ENCODE measurements at places on chromosomes 7 and 10.

DNA sequence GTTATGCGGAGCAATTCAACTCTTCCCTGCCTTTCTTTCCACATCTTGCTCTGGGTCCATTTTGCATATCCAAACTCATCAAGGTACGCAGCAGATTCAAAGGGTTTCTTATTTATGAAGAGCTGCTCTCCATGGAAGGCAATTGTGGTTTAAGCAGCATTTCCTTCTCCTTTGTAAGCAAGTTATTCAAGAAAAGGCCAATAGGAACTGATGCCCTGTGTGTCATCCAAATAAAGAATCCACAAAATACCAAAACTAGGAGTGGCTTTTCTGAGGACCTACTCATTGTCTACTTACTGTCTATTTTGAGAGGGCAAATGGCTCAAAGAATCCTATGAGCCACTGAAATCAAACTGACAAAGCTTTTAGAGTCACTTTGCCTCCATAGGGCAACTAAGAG lies 253.1 kb downstream of the PTEN start:
- DNase-seq, result no peak

DNA sequence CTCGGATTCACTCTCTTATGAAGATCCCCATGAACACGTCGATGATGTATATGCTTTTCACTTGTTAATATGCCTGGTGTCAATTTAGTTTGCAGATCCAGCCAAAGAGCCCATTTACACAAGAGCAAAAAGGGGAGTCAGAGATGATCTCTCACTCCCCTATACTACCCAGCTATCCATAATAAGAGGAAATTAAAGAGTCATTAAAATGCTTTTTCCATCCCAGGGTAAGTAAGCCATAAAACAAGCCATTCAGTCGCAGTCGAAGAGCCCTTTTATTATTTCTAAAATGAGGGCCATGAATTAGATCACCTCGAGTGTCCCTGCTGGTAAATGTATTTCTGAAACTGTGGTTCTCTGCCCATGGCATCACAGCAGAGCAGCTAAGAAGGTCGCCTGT lies 41.2 kb downstream of the CHCHD3 start:
- DNase-seq, result peak; percentile 55

GRCh38 chr10:101237081-101237981 lies 8.1 kb upstream of the LBX1 start:
- DNase-seq, result no peak

DNA sequence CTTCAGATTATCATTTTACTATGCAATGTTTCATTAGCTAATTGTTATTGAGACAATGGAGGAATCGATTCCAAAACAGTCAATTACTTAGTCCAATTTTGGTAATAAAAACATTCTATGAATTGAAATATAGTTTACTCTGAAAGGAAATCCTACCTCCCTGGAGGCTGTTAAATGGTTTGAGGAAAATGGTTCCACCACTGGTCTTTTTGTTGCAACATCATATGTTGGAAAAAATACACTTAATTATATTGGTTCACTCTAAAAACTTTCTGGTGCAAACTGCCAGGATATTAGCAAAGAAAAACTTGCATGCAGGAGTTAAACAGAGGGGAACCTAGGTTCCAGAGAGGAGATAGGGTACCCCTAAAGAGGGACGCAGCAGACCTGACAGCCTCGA lies 267.3 kb upstream of the LYZL1 start:
- DNase-seq, result no peak

GRCh38 chr7:43113622-43114457 lies 1.4 kb downstream of the HECW1 start:
- no peak for DNase-seq

DNA sequence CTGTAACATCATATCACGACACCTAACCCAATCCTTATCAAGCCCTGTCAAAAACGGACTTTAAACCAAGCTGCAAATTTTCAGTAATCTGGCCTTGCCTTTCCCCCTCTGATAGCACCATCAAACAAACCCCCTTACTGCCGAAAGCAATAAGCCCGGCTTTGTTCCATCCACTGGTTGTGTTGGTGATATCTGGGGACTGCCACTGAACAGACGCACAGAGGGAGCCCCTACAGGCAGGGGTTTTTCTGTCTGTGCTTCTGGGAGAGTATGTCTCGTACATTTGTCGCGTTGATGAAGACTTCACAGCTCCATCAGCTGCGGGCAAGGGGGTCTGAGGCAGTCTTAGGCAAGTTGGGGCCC lies 550 bp upstream of the PLAU start:
- DNase-seq, result no peak

DNA sequence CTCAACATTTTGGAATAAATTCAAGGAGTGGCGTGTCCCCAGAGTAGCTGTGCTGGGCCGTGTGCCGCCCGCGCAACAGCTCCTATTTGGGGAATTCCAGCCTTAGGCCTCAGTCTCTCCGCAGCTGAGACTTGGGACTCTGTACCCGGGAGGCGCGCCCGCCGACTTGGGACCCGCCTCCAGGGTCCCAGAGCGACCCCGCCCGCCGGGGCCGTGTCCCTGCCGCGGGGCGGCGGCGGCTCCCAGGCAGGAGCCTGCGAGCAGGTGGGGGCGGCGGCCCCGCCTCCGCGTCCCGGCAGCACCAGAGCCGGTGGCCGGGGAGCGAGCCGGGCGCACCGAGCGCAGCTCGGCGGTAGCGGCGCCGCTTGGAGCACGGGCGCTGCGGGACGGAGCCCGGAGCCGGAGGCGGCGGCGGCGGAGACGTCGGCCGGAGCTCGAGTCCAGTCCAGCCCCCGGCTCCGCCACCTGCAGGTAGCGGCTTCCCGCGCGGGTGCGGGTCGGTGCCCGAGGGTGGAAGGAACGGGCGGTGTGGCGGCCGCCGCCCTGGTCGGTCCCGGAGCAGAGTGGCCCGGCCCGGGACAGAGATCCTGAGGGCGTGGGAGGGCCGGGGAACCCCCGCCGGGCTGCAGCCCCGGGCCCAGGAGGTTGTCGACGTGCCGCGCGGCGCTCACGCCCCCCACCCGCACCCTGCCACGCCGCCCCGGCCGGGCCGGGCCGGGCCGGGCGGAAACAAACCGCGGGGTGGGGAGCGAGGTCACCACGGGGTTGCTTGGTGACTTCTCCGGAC lies at the start of gene WIPF3:
TSS of gene WIPF3 (plus strand) at position 301 of the 787 bp plus-strand sequence. CDS start 28,217 bp downstream, outside the sequence.
- DNase-seq, result peak; percentile 23

- DNase-seq, result no peak
Observed at GRCh38 chr10:122075171-122075570, 86.2 kb downstream of the TACC2 start.

GRCh38 chr7:6436385-6436685 lies 11.4 kb downstream of the DAGLB start:
- no peak for DNase-seq

GRCh38 chr10:106919871-106920282 lies 244.6 kb downstream of the SORCS1 start:
- no peak for DNase-seq

GRCh38 chr7:4297165-4297917 lies 384.8 kb upstream of the FOXK1 start:
- DNase-seq, result no peak

- DNase-seq, result no peak
Observed at GRCh38 chr10:44951576-44952226, 7.9 kb upstream of the RASSF4 start.

DNA sequence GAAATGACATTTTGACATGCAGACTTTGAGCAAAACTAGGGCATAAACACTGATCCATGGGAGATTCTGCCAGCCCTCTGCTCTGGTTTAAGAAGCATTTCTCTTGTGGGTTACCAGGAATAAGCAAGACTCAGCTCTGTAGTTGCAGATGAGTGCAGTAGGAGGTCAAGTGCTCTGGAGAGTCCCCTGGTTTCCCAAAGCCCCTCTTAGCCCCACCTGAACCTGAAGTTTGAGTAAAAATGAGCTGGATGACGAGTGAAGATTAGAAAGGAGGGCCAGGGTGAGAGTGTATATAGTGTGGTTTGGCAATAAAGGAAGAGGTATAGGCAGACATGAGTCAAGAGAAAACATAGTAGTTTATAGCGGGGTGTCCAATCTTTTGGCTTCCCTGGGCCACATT lies 220.3 kb downstream of the ARL4A start:
- no peak for DNase-seq

- no peak for DNase-seq
Observed at GRCh38 chr7:144720710-144721109, 115.1 kb downstream of the TPK1 start.

- no peak for DNase-seq
Observed at GRCh38 chr10:79340646-79341244, 6.5 kb upstream of the PPIF start.

DNA sequence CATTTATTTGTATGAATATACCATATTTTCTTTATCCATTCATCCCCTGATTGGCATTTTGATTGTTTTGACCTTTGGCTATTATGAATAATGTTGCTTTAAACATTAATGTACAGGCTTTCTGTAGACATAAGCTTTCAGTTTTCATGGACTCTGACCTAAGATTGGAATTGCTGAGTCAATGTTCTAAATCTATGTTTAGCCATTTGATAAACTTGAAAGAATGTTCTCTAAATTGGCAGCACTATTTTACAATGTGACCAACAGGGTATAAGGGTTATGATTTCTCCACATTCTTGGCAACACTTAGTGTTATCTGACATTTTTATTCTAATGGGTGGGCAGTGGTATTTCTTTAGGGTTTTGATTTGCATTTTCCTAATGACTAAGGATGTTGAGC lies 229.7 kb upstream of the ETV1 start:
- no peak for DNase-seq

DNA sequence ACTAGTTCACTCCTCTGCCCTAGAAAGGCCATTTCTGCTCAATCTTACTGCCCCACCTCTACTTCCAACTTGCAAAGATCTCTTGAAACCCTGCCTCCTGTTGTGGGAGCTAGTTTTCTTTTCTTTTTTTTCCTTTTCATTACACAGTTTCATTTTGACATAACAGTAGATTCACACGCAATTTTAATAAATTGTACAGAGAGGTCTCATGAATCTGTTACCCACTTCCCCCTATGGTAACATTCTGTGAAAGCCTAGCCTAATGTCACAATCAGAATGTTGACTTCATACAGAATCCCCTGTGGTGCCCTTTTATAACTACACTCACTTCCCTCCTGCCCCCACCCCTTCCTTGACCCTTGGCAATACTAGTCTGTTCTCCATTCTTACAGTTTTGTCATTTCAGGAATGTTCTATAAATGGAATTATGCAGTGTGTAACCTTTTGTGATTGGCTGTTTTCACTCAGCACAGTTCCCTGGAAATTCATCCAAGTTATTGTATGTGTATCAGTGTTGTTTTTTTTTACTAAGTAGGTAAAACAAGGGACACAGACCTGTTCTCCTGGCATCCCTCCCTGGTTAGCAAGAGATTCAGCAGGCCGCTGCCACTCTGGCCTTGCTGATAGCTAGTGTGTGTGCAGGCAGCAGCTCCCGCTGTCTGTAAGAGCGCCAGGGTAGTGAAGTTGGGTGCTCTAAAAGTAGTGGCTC lies 21.5 kb downstream of the CHST3 start:
- DNase-seq, result no peak

DNA sequence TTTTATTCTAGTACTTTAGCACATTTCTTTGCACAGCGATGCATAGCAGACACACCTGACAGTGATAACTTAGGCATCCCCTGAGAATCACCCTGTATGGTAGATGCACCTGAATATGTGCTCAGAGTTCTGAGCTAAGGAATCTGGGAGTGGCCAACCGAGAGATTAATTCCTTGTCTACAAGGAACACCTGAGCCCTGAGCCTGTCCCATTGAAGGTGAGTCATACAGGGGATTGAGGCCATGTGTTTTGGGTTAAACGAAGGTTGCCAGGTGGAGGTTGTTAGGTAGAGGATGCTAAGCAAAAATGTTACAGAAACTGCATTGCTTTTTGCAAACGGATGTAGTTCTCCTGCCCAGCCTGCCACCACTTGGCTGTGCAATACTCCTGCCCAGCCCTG lies 128.9 kb downstream of the AMPH start:
- no peak for DNase-seq

GRCh38 chr10:411603-412002 lies 276.3 kb downstream of the ZMYND11 start:
- DNase-seq, result no peak

DNA sequence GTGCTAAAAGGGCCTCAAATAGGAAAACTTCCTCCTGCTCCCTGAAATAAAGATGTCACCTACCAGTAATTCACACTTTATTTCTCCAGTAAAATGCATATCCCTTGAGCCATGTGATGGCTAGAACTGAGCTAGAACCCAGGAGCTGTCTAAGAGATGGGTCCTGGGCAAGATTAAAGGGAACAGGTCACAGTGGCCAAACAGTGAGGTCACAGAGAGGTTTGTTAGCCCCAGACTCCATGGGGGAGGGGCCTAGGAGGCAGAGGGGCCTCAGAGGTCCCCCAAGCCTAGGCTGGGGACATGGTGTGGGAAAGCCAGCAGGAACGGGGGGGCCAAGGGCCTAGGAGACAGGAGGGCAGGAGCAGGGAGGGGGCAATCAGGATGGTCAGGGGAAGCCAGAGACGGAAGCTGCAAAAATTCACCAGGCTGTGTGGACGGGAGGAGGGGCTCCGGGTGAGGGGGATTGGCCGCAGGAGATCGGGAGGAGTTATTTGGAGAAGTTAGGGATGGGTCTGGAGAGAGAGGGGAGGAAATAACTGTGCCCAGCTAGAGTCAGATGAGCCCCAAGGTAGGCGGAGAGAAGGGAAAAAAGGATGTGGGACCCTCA lies 3.3 kb downstream of the FBXO24 start:
- no peak for DNase-seq

GRCh38 chr7:46716926-46717325 lies 795.9 kb upstream of the IGFBP3 start:
- DNase-seq, result no peak

DNA sequence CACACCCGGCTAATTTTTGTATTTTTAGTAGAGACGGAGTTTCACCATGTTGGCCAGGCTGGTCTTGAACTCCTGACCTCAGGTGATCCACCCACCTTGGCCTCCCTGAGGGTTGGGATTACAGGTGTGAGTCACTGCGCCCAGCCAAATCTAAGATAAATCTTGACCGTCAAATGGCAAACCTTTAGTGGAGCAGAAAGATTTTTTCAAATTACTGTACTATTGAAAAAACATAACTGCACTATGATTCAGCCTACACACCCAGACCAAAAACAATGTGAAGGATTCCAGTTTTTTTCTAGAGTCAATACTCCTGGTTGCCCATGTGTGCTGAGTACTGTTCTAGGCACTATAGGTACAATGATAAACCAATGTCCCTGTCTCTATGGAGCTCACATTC lies 33.9 kb upstream of the SVIL start:
- DNase-seq, result no peak

- DNase-seq, result no peak
Observed at GRCh38 chr10:77970869-77971803, 44.6 kb upstream of the DLG5 start.

DNA sequence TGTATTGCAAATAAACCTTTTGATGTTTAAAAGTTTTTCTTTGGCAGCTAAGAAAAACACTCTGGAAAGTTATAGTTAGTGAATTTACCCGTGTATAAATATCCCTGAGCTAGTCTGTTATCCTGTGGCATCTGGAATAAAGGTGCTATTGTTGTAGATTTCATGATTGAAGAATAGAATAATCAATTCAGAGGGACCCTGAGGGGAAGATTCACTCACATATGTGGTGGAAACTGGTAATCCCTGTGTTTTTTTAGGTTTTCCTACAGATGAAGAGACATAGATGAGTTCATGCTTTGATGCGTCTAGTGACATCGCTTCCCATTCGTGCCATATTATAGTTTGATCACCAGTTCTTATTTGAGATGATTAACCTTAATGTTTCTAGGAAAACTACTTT lies 164.6 kb downstream of the TWIST1 start:
- DNase-seq, result no peak
